ENCODE measurements at places on chromosomes 6 and 20. TPM values are rescaled to one million over a fixed set of nuclear protein-coding genes. Genes with fewer than 3 reads are reported as not detected.

TAP1 gene
- total RNA-seq = 35.0 TPM

SGK1 gene
- total RNA-seq = 133 TPM

KIF25 gene
- total RNA-seq = 0.03 TPM

SYNCRIP gene
- total RNA-seq = 117 TPM

PLN gene
- not detected for total RNA-seq

RCAN2 gene
- not detected for total RNA-seq

EPHA7 gene
- total RNA-seq = 0.15 TPM

PRKN gene
- total RNA-seq = not detected

WFDC12 gene
- not detected for total RNA-seq

TMEM170B gene
- total RNA-seq = 1.1 TPM

TSPO2 gene
- not detected for total RNA-seq

TRERF1 gene
- 8.3 TPM for total RNA-seq

PBOV1 gene
- not detected for total RNA-seq

PXDC1 gene
- total RNA-seq = 17.0 TPM

ARFGEF3 gene
- total RNA-seq = 0.51 TPM

FRK gene
- 1.4 TPM for total RNA-seq

CD24 gene
- total RNA-seq = 243 TPM

AVP gene
- total RNA-seq = not detected

CASS4 gene
- total RNA-seq = 0.12 TPM

GNAS-AS1 gene
- total RNA-seq = not detected

CPNE5 gene
- 0.16 TPM for total RNA-seq

PCSK2 gene
- not detected for total RNA-seq

ZBP1 gene
- not detected for total RNA-seq

PAX1 gene
- total RNA-seq = not detected

NKAPL gene
- total RNA-seq = not detected

HFE gene
- total RNA-seq = 13.7 TPM

MAP3K5 gene
- total RNA-seq = 2.2 TPM

ADGB gene
- total RNA-seq = not detected
